Articular chondrocyte of knee joint (primary cell): ENCODE measurements at places on chromosomes 5 and 9. TPM values are rescaled to one million over a fixed set of nuclear protein-coding genes. Genes with fewer than 3 reads are reported as not detected.

ADCY2 gene
- 8.1 and 8.8 TPM in 2 replicates for total RNA-seq

GNA14 gene
- total RNA-seq: 0.91 and 2.6 TPM in 2 replicates

PCDHA13 gene
- total RNA-seq: 0.11 and 0.13 TPM in 2 replicates

PIP5K1B gene
- total RNA-seq: under 0.01 TPM in 1 of 2 replicates, not detected in the other

CLPTM1L gene
- total RNA-seq: 155 and 167 TPM in 2 replicates

C9orf153 gene
- 0.32 and 0.91 TPM in 2 replicates for total RNA-seq

ZNF354B gene
- total RNA-seq: 11.2 and 14.2 TPM in 2 replicates

SLC25A2 gene
- 0.32 and 0.39 TPM in 2 replicates for total RNA-seq

RMND5B gene
- total RNA-seq: 17.8 and 19.6 TPM in 2 replicates

PCDHGB4 gene
- total RNA-seq: 24.4 and 26.2 TPM in 2 replicates
